ENCODE measurements at places on chromosomes 7 and 10.

GRCh38 chr10:8365935-8366911 is 311.7 kb downstream of the GATA3 start:
- peak; percentile 76 for DNase-seq

DNA sequence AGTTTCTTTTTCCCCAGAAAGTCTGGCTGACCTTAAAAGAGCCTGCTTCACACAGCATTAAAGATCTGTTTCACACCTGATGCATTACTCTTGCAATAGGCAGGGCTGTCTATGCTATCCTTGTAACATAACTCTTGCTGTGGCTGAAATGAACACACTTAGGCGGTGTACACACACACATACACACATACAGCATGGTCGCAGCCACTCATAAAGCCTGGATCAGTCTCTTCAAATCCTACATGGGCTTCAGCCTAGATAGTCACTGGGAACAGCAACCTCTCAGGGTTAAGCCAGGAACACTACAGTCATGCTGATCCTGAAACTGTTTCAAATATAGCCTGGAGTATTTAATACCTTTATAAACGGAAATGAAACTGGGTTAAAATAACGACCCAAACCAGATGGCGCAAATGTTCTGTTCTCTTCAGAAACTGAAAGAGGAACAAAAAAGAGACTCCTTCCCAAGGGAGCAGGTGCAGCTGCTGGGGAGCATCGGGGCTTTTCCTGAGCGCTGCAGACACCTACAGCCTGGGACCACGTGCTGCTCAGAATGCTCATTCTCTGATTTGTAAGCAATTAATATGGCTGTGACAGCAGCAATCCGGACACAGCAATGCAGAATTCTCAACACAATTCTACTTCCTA is 61.0 kb upstream of the SFMBT2 start:
- no peak for DNase-seq

DNA sequence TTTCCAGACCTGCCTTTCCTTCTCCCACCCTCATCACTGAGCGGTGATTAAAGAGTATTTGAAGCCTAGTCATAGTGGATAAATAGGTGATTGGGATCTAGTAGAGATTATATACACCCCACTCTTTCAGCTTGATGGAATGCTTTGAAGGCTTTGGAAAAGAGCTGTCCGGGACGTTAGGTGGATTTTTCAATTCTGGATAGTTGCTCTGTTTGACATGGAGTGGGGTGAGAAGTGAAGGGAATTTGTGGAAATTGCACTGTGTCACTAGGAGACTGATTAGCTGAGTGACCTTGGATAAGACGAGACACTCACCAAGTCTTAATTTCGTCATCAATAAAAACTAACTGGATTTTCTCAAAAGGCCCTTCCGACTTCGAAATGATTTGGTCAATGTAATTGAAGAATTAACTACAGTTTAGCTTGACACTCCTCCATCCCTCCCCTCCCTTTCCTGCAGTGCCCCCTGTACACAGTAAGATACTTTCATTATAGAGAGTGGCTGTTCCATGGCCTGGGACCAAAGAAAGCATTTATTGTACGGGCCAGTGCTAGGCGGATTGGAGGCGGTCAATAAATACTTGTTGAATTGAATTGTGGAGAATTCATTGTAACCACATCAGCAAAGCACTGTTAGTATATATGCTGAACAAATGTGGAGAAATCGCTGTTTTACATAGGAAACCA is 962 bp downstream of the ZKSCAN1 start:
- DNase-seq, result no peak

GRCh38 chr10:110803830-110804338 is 67.8 kb upstream of the PDCD4 start:
- peak; percentile 48 for DNase-seq

- no peak for DNase-seq
These were observed 56.5 kb downstream of the KIAA1549 start for GRCh38 chr7:138924501-138925225.

GRCh38 chr7:31204071-31204470 is 136.5 kb downstream of the NEUROD6 start:
- DNase-seq, result no peak

- DNase-seq, result peak; percentile 24
These were observed 51.4 kb downstream of the PLPP4 start for GRCh38 chr10:120508393-120508792.

GRCh38 chr7:108071551-108071950 is 58.6 kb downstream of the LAMB4 start:
- DNase-seq, result no peak

DNA sequence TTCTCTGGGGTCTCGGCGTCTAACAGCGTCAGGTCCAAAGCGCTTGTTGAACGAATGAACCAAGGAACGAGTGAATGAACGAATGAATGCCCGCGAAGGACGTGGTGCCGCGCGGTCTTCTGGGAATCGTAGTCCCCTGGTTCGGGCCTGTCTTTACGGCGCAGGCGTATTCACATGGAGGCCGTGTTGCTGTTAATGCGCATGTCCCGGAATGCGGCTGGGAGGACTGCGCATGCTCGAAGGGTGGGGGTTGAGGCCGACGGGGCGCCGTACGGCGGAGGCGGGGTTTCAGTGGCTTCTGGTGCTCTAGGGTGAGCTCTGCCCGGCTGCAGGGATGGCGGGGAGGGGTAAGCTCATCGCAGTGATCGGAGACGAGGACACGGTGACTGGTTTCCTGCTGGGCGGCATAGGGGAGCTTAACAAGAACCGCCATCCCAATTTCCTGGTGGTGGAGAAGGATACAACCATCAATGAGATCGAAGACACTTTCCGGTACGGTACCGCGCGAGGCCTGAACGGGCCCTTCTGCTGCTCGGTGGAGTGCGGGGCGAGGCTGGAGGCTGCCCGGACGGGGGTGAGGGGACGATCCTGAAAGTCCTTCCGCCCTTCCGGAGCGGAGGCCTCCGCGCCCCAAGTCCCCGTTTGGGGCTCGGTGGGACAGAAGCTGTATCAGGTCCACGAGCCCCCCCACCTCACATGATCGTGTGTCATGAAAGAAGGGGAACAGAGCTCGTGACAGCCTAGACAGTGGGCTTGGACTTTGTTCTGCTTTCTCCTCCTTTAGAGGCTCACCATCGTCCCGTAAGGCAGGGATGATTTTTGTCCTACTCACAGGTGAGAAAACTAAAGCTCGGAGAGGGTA is at the start of gene ATP6V1F:
ATP6V1F (plus strand) TSS at position 286 of the 862 bp plus-strand sequence; CDS start at position 335, 49 bp downstream.
- DNase-seq, result peak; percentile 100

DNA sequence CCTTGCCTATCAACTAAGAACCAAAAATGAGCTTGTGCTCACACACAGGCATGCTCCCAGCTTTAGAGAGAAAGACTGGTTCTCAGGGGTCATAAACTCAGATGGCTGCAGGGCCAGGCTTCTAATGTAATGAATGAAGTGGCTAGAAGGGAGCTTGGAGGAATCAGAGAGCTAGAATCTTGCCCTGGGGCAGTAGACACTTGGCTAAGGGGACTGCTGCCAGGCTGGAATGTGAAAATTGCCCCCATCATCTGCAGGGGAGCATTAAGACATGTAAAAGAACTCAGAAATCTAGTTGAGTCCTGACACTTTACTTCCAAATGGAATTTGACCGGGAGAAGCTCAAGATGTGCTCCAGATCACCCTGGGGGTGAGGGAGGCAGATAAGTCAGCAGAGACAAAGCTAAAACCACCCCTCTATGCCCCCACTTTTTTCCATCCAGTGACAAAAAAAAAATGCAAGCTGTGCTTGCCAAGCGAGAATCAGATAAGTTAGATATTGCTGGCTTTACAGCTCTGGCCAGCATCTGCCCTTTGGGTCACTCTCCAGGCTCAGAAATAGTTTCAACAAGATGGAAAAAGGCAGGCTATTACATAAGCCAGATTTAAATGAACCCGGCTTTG is 2.3 kb upstream of the SLC16A9 start:
- no peak for DNase-seq

DNA sequence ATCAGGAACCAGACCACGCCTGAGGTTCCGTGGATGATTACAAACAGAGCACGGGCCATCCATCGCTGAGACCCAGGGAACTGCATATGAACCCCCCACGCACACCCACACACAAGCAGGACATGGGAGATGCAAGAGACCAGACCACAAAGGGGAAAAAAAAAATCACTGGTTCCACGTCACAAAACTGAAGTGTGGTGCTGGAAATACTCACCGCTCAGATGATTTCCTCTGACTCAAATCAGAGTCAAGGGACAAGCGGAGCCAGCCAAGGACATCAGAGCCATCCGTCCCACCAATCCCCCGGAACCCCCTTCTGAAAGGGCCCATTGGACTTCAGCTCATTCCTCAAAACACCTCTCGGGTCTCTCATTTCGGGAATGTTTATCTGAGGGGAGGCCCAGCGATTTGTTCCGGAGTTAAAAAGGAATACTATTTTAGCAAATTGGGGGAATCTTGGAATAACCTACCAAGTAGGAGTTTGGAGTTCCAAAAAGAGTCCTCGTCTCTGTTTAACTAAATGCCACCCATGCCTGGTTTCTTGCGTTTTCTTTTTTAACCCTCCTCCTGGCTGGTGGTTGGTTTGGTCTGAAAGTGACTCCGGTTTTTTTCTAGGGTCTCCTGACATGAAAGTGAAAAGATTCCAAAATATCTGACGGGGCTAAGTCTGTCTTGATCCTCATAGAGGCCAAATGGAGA is 15.0 kb downstream of the SNX8 start:
- peak; percentile 57 for DNase-seq

- DNase-seq, result no peak
These were observed 42.4 kb downstream of the CRCP start for GRCh38 chr7:66157060-66157459.

DNA sequence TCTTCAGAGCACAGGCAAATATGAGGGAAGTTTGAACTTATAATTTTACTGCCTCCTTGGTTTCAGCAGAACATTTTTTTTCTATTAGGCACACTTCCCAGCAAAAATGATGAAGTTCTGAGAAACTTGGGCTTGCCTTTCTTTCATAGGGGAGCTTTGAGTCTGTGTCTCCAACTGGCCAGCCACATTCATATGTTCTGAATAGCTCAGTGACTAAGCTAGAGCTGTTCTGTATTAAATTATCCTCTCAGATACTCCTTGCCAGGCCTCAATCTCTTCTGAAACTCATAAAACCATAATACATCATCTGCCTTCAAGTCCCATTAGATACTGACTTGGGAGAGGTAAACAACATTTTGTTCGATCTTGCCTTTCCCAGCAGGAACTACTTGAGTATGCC is 476.5 kb downstream of the GPAM start:
- no peak for DNase-seq

- no peak for DNase-seq
These were observed 16.2 kb downstream of the CAMK2G start for GRCh38 chr10:73858013-73858708.

DNA sequence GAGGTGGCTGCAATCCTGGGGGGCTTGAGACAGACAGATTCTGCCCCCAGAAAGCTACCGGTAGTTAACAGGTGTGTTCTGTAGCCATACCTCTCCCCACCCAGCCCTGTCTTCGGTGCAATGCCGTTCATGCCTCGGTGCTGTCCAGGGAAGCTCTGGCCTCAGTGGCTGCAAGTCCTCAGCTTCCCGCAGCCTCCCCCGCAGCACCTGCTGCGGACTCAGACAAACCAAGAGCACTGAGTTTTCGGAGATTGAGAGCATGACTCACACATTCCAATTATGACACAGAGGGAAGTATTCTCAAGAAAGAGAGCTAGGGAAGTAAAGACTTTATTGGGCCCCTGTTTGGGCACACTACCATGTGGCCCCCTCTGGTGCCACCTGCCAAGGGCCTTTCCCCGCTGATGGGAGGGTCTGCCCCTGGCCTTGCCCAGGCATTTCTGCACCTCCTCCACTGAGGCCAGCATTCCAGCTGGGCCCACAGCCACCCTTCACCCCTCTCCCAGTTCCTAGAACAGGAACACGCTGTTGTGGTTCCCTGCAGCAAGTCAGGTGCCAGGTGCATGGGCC is 30.2 kb upstream of the EZH2 start:
- peak; percentile 75 for DNase-seq

GRCh38 chr10:118594392-118595063 is 920 bp downstream of the PRLHR start:
- DNase-seq, result peak; percentile 45

- peak; percentile 85 for DNase-seq
These were observed 212.4 kb downstream of the CCSER2 start for GRCh38 chr10:84540617-84541288.

DNA sequence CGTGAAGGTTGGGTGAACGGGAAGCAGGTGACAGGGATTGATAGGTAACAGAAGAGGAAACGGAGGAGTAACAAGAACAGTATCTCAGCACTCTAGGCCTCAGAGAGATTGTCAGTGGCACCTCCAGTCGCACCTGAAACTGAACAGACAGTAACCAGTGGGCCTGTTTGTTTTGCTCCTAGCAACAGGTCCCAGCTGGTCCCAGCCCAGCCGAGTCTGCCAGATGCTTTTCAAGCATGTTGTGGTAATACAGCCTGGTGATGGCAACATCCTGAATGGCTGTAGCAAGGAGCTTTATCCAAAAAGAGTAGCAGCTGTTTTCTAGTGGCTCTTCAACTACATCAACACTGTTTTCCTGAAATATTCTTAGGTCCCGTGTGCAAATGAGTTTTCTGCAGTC is 4.7 kb downstream of the CACNB2 start:
- no peak for DNase-seq

DNA sequence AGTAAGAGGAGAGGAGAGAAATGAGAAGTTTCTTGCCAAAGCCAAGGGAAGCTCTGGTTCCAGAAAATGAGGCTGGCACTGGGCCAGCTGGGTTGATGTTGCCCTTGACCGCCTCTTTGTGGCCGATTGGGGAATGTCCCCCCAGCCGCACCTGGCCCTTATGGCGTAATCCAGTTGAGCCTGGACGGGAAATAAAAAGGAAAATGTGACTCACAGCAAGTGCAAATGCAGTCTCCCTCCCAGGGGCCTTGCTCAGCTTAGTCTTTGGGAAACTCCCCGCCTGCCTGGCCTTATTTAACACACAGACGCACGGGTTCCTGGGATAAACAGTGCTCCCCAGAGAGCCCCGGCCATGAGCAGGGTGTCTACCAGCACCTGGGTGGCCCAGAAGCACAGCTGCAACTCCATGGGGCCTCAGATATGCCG is 174.8 kb downstream of the KIAA1217 start:
- DNase-seq, result peak; percentile 58

DNA sequence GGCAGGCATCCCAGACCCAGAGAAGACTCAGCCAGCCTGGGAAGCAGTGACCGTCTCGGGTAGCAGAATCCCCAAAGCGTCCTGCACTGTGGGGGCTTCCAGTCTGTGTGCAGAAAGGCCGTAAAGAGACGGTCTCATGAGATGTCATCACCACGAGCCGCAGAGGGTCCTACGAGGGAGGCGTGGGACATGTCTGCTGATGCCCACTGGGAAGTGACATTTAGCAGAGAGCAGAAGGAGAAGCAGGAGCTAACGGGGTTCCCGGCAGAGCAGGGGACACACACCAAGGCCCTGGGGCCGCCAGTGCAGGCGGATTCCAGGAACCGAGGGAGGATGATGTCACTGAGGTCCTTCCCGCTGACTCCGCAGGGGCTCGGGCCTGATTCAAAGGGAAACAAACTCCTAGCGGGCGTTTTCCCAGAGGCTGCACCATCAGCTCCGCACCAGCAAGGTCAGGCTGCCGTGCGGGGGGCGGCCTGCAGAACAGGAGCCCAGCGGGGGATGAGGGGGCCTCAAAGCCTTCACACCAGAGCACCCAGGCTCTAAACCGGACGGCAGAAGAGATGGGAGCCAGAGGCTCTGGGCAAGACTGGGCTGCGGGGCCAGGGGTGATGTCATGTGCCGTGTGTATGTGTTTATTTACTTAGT is 85.4 kb upstream of the PDGFA start:
- DNase-seq, result peak; percentile 75
